ENCODE measurements at places on chromosomes 1 and 21.

- DNase-seq: no peak
Measured at GRCh38 chr1:185486346-185486745, 169.3 kb upstream of the IVNS1ABP start.

DNA sequence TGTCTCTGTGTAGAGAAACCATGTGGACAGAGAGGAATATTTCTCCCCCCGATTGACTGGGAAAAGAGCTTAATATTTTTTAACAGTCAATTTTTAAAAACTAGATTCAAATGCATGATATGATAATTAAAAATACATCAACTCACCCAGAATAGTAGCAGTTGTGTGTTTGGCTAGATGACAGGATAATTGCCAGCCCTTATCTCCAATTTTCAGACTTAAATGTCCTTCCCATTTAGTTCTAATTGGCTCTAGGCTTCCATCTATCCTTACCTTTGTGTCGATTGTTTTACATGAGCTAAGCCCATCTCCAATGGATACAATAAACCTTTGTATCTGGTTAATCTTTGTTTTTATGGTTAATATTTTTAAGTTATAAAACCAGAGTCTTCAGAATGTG lies 23.9 kb upstream of the KIAA0040 start:
- DNase-seq: no peak

DNA sequence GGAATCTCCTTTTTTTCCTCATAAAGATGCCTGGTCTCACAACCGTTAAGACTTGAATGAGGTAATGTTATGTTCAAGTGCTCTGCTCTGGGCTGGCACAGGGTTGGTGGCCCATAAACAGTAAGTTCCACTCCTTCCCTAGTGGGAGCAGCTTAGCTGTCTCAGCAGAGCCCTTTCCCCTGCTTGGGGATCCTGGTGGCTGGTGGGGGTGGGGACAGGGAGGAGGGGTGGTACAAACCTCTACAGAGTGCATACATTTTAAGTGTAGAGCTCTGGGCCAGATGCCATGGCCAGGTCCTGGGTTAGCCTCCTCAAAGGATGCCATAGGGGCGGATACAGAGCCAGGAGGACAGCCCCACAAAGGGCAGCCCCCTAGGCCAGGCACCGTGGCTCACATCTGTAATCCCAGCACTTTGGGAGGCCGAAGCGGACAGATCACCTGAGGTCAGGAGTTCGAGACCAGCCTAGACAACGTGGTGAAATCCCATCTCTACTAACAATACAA lies 20.7 kb upstream of the PADI1 start:
- DNase-seq: no peak

DNA sequence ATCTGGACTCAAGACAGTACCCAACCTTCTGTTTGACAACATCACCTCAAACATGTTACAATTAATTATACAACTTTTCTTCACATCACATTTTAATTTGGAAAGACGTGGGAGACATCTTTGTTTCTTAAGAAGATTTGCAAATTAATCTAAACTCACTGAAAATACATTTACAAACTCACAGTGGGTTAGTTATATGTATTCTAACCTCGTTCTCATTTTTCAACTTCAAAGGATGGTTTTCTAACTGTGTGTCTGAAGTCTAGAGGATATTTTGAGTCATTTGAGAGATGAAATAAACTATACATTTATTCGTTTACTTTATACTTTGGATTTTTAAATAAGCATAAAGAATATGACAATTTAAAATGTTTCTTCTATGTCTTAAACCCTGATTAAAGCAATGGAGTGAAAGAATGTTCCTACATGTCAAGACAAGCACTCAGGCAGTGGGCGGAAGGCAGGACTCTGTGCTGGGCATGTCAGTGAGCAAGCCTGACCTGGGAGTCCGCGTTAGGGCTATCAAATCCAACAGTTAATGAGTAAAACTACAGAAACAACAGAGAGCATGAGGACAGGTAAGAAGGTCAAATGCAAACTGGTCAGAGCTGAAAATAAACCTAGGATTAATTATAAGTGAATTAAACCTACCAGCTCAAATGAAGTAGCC lies 76.5 kb upstream of the CTTNBP2NL start:
- DNase-seq: no peak

DNA sequence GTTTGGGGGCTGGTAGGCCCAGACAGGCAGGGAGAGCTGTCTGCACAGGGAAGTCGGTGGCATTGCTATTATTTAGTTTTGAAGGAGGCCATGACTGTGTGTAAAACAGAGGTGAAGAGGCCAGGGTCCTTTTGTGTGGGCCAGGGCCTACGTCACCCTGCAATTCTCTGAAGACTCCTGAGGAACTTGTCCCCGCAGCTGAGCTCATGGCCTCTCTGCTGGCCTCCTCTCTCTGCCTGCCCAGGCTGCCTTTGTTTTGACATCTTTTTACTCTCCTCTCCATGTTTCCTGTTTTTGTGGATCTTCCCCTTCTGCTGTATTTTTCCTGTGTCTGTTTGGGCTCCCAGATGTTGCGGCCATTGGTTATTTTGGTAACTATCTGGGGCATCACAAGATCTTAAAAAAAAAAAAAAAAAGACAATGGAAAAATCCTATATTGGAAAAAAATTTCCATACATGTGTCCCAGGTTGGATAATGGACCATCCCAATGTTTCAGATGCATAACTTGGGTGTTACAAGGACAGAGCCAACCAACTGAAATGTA lies 280.7 kb downstream of the RPS6KC1 start:
- DNase-seq: no peak
